ENCODE measurements at places on chromosomes 7 and 10.

DNA sequence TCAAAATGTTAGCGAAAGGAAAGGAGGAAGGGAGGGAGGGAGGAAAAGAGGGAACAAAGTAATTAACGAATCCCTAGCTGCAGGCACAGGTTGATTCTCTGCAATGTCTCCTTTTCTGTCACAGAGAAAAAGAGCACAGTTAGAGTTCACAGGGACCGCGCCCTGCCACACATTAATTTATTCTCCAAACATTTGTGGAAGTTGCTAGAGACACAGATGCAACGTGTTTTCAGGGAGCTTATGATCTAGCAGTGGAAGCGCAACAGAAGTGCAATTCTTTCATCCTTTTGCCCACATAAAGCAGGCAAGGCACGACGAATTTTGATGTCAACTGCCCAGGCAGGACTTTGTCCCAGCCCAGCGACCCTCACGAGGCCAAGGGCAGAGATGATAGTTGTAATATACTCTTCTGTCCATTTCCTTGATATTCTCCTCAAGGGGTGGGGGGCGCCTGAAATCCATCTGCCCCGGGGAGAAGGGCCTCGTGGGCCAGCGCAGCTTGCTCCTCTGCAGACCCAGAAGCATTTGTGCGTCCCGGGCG, 101.7 kb upstream of the ZNF438 start:
- no peak for DNase-seq

- DNase-seq, result no peak
Measured at GRCh38 chr10:43045631-43046287, 31.1 kb upstream of the RET start.

- no peak for DNase-seq
Measured at GRCh38 chr7:139046143-139046542, 10.3 kb upstream of the ZC3HAV1L start.

DNA sequence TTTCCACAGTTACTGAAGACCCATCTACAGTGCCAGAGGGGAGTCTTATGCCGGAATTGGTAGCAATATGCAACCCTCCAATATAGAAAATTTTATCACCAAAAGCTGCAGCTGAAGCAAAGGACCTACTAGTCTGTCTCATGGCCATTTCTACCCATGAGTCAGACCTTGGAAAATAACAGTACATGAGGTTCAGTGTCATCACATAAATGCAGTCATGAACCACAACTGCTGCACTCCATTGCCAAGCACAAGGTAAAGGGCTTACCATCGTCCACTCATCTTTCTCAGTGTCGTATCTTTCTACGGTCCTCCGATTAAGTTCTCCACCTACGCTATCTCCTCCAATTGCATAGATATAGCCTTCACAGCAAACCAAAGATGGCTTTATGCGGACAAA, 21.8 kb downstream of the KBTBD2 start:
- DNase-seq, result no peak

GRCh38 chr7:7210475-7211237, 28.3 kb downstream of the C1GALT1 start:
- no peak for DNase-seq

DNA sequence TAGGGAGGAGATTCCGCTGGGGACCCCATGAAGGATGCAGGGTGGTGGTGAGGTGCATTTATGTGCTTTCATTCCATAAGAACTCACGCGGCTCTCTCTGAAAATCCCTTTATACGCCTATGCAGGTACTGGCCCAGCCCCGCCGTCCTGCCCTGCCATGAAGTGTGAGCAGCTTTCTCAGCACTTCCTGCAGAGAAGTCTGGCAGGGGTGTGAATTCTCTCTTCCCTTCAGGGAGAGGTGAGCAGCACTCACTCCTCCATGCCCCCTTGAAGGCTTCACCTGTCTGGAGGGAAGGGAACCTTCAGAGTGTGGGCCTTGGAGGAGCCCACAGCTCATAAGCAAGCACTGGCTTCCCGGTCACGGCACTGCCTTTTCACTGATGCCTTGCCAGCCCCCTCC, 34.0 kb downstream of the PPP2R2D start:
- no peak for DNase-seq

GRCh38 chr7:101576998-101577397, 52.1 kb downstream of the MYL10 start:
- DNase-seq, result no peak
